ENCODE measurements at places on chromosomes 5 and 9.

- no peak for DNase-seq
Observed at GRCh38 chr5:55187370-55187769, 14.4 kb upstream of the CDC20B start.

DNA sequence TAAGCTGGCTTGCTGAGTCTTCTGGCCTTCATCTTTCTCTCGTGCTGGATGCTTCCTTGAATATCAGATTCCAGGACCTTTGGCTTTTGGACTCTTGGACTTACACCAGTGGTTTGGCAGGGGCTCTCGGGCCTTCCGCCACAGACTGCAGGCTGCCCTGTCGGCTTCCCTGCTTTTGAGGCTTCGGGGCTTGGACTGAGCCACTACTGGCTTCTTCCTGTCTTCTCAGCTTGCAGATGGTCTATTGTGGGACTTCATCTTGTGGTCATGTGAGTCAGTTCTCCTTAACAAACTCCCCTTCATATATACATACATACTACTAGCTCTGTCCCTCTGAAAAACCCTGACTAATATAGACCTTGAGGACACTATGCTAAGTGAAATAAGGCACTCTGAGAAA is 78.3 kb upstream of the SSBP2 start:
- no peak for DNase-seq

- DNase-seq = no peak
Observed at GRCh38 chr5:2300421-2300820, 417.7 kb upstream of the IRX4 start.

DNA sequence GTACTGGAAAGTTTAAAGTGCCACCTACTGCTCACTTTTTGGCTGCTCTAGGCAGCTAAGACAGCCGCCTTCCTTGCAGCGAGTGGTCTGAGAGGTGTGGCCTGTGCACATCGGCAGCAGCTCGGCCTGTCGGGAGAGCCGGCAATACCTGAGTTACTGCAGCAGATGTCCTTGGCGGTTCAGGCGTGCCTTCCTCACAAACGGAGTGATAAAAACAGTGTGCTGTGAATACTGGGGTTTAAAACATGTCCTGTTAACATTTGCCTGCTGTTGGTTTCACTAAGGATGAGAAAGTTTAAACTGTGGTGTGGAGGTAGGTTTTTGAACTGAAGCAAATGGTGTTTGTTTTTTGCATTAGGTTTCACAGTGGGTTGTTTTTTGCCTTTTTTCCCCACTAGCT is 12.9 kb downstream of the TRAF2 start:
- DNase-seq = no peak

DNA sequence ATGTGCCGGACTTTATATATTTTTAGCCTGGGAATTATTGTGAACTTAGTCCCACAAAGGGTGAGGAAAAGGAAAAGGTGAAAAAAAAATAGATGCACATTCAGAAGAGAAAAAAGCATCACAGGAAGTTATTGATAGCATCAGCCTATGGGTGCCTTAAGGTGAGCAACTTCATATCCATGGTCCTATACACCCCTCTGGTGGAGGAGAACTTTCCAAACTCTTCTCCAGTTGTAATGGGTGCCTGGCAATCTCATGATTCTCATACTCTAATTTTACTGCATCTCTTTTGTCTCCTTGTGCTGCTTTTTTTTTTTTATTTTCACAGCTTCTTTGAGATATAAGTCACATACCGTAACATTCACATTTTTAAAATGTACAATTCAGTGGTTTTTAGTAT is 107.4 kb downstream of the JAKMIP2 start:
- DNase-seq = no peak

DNA sequence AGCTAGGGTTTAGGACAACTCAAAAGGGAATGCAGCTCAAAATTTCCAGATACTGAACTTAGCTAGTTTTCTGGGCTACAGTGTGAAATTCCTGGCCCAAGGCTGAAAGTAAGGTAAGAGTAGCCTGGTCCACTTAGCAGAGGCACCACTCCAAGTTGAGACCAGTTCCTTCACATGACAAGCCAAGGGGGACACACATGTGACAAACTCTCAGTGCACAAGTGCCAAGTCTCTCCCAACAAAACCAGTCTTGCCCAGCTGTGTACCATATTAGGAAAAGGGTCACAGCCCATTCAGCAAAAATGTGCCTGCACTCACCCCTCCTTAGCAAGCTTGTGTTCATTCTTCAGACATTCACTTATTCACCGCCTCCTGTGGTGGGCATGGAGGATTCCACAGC is 27.8 kb downstream of the KLHL3 start:
- DNase-seq = no peak

Measured in stimulated activated CD8-positive, alpha-beta memory T cell treated with anti-CD3 and anti-CD28 coated beads, Interleukin-12 subunit alpha, Interleukin-12 subunit beta, amount 100 ng/mL, for 1 hour (primary cell).